ENCODE measurements at places on chromosomes 12 and 14.

GRCh38 chr12:129551441-129551840 is 352.4 kb downstream of the TMEM132D start:
- no peak for DNase-seq

DNA sequence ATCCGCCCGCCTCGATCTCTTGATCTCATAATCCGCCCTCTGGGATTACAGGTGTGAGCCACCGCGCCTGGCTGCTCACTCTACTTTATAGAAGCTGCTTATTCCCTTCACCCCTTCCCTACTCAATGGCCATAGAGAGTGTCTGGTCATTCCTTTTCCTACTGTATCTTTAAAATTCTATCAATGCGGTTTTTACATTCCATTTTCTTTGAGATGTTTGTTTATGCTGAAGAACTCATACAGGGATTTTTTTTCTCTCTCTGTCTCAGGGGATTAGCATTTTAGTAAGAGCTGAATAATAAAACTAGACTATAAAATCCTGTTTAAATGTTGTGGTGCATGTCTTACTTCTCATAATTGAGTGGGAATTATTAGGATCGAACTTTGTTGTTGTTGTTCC is 218.6 kb upstream of the FOXN3 start:
- DNase-seq = no peak

GRCh38 chr12:75650595-75651341 is 139.4 kb upstream of the KRR1 start:
- no peak for DNase-seq

- no peak for DNase-seq
Measured at GRCh38 chr12:66337381-66338010, 35.2 kb downstream of the HELB start.

GRCh38 chr12:13342971-13343370 is 146.4 kb downstream of the EMP1 start:
- no peak for DNase-seq

- peak; percentile 58 for DNase-seq
Measured at GRCh38 chr12:95548539-95549391, 2.5 kb downstream of the USP44 start.

- DNase-seq = no peak
Measured at GRCh38 chr12:78290606-78291345, 460.1 kb downstream of the NAV3 start.

DNA sequence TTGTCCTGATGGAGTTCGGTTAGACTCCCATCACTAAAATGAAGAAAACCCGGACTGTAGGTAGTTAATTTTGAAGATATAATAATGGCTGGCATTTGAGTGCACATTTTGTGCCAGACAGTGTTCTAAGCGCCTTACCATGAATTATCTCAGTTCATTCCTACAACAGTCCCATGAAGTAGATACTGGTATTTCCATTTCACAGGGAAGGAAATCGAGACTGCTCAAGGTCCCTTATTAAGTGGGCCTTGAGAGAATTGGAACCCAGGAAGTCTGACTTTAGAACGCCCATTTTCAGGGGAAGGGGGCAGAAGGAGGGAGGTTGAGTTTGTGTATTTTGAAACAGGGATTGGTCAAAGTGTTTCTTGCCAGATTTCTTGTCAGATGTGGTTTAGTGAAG is 855 bp downstream of the MNAT1 start:
- DNase-seq = no peak

- DNase-seq = no peak
Measured at GRCh38 chr14:35344107-35344807, 52.1 kb downstream of the PSMA6 start.

DNA sequence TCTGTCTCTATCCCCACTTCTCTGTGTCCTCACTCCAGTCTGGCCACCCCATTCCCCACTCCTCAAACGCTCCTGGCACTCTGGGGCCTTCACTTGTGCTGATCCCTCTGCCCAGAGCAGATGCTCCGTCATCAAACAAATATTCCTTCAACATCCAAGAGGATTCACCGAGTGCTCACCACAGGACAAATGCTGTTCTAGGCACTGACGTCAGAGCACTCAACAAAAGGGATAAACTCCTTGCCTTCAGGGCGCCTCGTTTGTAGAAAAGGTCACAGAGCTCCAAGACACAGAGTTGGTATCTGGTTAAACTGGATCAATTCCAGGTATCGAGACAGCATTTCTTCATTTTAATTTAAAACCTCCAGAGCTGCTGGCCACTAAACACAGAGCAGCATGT is 35.3 kb downstream of the PSMC1 start:
- no peak for DNase-seq

GRCh38 chr12:62631471-62632410 is 165.1 kb downstream of the MON2 start:
- peak; percentile 44 for DNase-seq

DNA sequence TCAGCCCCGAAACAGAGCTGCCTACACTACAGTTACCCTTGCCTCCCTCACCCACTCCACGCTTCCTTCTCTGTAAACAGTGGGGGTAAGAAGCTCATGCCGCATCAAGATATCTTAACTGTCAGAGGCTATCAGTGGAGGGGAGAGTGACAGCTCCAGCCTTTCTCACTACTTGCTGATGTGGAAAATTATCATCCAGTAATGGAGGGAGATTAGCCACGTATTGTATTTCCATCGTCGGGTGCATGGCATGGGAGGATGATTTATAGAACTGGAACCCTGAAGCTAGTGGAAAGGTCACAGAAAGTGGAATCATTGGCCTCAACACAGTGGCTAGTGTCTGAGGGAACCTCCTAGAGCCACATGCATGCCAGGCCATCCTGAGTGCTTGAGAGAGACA is 270.9 kb upstream of the FKBP4 start:
- no peak for DNase-seq

DNA sequence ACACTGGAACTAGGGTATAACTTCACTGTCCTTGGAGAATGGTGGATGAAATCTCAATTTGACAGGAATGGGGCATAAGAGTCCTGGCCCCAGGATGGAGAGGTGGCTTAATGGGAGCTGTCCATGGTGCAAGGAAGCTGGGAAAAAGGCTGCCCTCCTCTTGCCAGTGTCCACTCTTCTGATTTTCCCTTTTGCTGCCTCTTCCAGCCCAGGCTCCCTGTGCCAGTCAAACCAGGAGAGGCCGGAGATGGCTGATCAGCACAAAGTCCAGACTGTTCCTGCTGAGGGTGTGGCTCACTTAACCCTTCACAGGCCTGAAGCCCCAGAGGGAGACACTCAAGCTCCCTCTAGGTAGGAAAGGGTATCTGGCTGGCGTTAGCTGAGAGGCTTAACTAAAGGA is at the start of gene MYO1A:
MYO1A (minus strand) TSS at position 240 of the 400 bp plus-strand sequence. CDS start 1,806 bp downstream, outside the sequence.
- no peak for DNase-seq

DNA sequence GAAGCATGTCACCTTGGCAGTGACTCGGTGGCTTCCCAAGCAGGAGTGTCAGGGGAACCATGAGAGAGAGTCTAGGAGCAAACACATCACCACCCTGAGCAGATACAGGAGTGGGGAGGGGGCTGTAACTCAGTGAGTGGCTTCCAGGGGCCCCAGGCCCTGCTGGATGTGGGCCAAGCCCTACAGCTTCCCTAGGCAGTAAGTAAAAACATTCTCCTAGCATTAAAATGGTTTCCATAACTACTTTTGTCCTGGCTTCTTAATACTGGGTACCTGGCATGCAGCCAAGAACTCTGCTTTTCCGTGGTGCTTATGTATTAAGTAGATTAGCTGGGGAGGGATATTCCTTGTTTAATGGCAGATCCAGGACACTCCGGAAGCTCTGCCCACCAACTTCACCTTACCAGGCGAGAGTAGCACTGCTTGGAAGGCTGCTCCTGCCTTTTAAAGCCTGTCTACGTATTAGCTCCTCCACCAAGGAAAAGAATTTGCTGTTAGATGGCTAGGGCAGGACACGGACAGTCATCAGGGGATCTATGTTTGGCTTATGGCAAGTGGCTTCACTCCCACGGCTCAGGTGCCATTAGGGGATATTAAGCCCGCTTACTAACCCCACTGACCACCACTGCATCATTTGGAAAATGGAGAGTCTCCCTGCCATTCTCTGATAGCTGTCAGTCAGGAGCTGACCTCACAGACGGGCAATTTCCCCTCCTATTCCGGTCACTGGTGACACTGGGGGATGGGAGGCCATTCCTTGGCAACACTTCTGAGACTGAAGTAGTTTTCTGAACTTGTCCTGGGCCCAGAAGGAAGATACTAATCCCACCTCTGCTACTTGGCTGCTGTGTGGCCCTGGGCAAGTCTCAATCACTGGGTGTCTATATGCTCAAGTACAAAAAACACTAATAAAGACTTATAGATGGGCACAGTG is 22.8 kb downstream of the OTUB2 start:
- DNase-seq = no peak

DNA sequence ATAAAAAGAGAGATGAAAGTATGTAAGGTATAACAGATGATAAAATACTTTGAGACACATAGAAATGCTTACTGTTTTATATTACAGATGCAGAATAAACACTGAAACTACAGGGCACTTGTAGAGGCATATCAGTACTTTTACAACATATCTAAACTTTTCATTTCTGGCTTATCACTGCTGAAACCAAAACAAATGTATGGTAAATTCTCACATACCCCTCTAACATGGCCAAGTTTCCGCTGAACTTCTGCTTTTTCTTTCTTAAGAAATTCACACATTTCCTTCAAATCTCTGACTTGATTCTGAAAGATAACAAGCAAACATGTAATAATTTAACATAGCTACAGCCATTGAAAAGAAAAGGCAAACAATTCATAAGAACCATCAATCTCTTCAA is 33.3 kb upstream of the C12orf50 start:
- no peak for DNase-seq

DNA sequence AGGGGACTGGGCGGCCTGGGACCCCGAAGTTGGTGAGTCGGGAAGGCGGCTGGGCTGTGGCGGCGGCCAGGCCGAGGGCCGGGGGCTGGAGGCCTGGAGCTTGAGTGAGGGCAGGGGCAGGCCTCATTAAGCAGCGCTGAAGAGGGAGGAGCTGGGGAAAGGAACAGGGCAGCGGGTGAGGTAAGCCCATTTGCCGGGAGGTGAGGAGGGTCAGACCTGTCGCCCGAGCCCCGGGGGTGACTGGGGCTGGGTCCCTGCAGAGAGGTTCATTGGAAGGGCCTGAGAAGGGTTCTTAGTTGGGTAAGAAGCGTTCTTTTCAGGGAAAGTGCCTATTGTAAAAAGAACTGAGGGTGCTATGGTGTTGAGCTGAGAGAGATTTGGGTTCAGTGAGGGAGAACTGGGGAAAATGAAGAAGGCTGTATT is 441 bp downstream of the RAB5B start:
- no peak for DNase-seq

GRCh38 chr12:109735051-109735521 is 21.5 kb downstream of the FAM222A start:
- DNase-seq = no peak

DNA sequence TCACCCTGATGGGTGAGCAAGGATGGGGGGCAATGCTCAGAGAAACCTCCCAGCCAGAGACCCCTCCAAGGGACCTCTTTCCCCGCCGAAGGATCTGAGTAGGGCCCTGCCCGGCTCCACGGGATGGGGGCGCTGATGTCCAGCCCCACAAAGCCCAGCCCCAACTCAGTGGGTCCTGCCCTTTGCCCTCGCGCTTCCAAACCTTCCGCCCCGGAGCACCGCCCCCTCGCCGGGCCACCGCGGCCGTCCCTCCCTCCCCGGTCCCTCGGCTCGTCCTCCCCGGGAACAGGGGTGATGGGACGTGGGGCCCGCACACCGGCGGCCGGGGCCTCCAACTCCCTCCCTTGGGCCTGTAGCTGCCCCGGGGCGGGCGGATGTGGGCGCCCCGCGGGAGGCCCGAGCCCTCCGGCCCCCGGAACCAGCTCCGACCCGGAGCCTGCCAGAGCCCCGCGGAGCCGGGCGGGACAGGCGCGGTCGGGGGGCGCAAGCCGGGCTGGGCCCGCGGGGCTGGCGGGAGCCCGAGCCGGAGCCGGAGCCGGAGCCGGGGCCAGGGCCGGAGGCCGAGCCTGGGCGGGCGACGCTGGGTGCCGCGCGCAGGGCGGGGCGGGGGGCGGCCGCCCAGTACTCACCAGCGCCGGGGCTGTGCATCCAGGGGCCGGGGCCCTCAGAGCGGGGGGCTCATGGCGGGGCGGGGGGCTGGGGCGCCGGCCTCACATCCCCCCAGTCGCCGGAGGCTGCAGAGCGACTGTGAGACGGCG is 386 bp downstream of the HDAC7 start:
- DNase-seq = peak; percentile 45

- no peak for DNase-seq
Measured at GRCh38 chr14:104118006-104118844, 20.2 kb upstream of the KIF26A start.

- no peak for DNase-seq
Measured at GRCh38 chr12:109592905-109593272, 19.3 kb downstream of the MVK start.

GRCh38 chr12:11545484-11546330 is 103.8 kb upstream of the ETV6 start:
- DNase-seq = no peak

GRCh38 chr12:12872934-12873275 is 18.5 kb upstream of the GPRC5A start:
- no peak for DNase-seq

DNA sequence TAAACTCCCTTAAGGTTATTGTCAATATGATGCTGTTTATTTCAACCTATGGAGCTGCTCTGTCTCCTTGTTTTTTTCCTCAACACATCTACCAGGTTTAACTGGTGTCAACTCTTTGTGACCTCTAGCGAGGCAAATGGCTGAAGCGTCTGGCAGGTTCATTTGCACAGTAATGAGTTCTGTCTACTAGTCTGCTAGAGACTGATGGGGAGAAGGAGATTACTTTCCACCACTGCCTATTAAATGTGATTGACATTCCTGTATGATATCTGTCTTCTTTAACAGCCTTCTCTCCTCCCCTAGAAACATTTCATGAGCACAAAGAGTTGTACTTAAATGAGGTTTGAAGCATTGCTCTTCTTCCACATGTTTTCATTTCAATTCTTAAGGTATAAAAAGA is 253.7 kb downstream of the SLC6A15 start:
- DNase-seq = no peak

All from neural crest cell (in vitro differentiated cells).